ENCODE measurements at places on chromosomes 5 and 9.

GRCh38 chr5:95870105-95870672 lies 47.7 kb upstream of the GLRX start:
- no peak for DNase-seq

DNA sequence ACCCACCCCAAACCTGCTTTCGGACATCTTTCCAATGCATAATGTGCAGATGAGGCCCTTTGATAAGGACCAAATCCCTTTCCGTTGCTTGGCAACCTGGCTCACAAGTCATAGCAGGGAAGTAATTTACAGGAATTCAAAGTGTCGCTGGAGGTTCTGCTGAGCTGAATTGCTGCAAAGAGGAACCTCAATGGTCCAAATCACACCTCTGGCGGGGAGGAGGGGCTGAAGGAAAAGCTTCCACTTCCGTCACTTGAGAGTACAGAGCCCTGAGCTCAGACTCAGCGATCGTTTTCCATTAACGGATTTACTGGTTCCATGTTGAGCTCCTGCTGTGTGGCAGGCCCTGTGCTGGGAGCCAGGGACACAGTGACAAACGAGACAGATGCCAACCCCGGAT lies 99.3 kb downstream of the KCNIP1 start:
- DNase-seq: no peak

- no peak for DNase-seq
Observed at GRCh38 chr5:135046661-135047346, 12.8 kb upstream of the PITX1 start.

GRCh38 chr9:69173497-69173890 lies 583 bp upstream of the TJP2 start:
- DNase-seq: peak; percentile 54

GRCh38 chr5:6780802-6781391 lies 67.7 kb downstream of the TENT4A start:
- DNase-seq: no peak

Measured in NT2/D1 (cell line).